ENCODE measurements at places on chromosomes 13 and 19.

DNA sequence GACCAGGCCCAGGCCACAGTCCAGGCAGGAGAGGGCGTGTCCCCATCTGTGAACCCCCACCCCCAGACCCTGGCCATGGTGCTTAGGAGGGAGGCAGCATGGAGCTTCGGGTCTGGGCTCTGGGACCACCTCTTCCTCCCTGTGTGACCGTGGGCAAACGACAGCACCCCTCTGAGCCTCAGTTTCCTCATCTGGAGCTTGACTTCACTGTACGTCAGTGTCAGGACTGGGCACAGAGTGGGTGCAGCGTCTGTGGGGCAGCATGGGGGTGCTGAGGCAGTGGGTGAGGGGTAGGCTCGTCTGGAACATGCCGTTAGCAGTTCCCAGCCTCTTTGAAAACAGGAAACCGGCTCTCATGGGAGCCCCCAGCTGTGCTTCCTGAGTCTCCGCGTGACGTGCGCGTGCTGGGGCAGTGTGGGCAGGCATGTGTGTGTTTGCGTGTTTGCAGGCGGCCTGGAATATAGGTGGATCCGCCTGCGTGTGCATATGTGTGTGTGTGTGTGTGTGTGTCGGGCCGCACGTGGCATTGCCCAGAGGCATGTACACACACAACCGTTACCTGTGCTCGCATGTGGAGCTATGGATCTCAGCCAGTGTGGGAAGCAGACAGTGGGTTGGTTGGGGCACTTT lies 15.8 kb downstream of the ARRDC2 start:
- peak; percentile 55 for DNase-seq

- DNase-seq: no peak
Measured at GRCh38 chr19:42098781-42099180, 22.8 kb downstream of the ZNF574 start.

GRCh38 chr19:11657307-11657706 lies 60.0 kb downstream of the ZNF627 start:
- no peak for DNase-seq

GRCh38 chr19:33280351-33280921 lies 21.9 kb downstream of the CEBPA start:
- DNase-seq: no peak

DNA sequence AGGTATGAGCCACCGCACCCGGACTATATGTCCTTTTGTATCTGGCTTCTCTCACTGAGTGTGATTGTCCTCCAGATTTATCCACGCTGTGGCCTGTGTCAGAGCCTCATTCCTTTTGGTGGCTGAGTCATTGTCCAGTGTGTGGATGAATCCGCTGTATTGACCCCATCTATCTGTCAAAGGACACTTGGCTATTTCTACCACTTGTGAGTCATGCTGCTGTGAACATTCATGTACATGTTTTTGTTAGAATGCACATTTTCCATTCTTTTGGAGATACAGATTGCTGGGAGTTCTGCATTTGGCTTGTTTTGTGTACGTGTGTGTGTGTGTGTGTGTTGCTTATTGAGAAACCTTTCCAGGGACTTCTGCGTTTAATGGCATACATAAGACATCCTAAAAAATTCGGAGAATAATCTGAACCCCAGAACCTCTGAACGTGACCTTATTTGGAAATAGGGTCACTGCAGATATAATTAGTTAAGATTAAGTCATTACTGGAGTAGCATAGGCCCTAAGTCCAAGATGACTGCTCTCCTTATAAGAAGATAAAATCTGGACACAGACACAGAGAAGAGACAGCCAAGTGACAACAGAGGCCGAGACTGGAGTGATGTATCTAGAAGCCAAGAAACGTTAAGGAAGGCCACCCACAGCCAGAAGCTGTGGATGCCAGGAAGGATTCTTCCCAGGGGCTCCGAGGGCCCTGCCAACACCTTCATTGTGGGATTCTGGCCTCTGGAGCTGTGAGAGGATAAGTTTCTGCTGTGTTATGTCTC lies 4.9 kb upstream of the GIPC3 start:
- DNase-seq: no peak

- no peak for DNase-seq
Measured at GRCh38 chr19:37738371-37738770, 18.8 kb upstream of the ZNF607 start.

DNA sequence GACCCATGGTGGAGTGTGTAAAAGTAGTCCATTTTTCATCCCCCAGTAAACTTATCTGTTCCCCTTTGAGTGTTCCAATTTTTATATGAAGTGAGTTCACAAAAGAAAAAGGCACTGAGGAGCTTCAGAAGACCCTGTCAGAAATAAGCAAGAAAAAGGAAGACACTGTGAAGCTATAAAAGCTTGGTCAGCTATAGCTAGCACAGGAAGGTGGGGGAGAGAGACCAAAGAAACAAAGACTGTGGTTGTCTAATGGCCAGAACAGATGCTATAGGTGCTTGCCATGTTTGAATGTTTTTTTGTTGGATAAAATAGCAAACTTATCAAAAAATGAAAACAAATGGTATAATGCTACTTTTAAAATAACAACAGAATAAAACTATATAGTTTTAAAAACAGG lies 46.5 kb downstream of the RCBTB2 start:
- DNase-seq: no peak

- no peak for DNase-seq
Measured at GRCh38 chr13:64007339-64007738, 2591.7 kb upstream of the PCDH20 start.

DNA sequence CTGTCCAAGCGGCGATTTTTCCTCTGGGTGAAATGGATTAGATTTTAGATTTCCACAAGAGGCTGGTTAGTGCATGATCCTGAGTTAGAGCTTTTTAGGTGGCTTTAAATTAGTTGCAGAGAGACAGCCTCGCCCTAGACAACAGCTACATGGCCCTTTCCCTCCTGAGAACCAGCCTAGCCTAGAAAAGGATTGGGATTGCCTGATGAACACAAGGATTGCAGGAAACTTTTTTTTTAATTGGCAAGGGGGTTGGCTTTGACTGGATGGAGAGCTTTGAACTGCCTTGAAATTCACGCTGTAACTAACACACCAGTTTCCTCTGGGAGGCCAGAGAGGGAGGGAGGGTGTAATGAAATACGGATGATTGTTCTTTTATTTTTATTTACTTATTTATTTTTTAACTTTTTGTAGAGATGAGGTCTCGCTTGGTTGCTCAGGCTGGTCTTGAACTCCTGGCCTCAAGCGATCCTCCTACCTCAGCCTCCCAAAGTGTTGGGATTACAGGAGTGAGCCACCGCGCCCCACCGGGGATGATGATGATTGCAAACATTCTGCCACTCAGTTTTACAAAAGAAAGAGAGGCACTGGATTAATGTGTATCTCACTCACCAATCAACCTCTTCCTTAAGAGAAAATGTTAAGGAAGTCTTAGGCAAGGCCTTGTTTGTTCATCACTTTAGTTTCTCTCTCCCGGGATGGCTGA lies 1.9 kb downstream of the LDLR start:
- DNase-seq: no peak

DNA sequence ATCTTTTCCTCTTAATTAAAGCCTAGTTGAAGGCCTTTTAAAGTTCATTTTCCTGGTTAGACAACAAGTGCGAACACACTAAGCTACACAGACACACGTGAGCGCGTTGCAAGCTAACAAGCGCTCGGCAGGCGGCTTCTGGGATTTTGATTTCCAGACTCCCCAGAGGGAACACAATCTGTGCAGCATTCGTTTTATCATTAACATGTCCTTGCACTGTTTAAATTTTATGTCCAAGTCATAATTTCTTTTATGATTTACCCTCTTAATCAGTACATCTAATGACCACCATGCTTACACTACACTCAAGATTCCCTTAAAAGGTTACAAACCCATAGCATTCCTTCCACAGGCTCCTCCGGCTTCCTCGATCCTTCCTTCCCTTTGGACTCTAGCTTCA lies 16.8 kb downstream of the COL4A1 start:
- no peak for DNase-seq

DNA sequence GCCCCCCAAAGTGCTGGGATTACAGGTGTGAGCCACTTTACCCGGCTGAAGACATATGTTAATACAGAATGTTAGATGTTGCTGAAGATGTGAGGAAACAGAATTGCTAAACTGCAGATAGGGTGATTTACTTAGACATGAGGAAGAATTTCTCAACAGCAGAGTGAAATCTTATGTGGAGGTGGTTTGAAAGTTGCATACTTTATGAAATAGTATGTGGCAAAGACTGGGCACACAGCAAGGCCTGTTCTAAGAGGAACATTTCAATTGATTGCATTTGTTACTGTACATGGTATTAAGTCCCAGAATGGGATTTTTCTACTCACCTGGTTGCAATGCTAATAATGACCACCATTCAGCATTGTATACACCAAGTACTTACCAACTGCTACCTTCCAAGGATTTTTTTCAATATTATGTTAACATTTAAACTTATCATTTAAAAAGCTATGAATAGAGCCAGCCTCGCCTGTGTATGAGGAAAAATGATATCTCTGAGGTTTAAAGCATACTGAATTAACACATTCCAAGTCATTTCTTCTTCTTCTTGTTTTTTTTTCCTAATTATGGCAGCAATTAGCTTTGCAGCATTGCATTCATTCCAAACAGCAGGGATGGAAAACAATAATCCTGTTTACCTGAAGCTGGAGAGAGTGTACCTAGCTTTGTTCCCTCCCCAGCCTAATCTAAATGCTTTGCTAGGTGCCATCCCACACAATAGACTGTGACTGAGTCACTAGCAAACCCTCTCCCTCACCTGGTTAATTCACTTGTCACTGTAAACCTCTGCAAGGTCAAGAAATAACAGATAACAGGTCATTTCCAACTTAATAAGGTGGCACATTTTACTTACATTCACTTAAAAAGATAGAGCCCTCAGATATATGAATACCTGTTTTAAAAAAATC lies 19.4 kb upstream of the KLF5 start:
- DNase-seq: no peak

DNA sequence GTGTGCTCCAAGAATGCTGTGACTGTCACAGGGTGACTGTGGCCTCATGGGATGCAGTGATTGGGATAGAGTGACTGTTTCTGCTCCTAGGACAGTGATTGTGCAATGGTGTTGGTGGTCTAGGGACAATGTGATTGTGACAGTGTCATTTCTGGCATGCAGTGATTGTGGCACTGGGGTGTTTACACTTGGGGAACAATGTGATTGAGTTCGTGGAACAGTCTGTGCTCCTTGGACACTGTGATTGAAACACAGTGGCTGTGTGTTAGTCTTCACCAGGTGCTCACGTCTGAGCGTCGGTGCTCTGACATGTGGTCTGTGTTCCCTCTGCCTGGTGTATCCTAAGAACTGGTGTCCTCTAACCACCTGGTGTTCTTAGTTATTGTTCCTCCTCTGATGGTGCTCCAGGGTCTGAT lies 1.7 kb downstream of the PDE4A start:
- DNase-seq: no peak

DNA sequence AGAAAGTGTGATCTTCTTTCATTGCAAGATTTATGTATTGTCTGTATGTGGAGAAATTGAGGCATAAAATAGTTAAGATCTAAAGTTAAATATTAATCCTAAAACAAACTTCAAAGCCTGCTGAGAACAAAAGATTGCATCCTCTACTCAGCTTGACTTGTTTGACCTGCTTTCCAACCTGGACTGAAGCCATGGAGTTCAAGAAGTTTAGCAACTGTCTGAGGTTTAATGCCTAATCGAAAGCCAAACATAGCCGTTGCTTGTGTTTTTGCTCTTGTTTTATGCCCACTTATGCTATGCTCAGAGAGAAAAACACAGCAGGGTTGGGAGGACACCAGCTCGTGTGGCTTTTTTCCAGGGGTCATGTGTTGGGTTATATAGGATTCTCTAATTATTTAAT lies 135.6 kb downstream of the NUFIP1 start:
- DNase-seq: no peak

- DNase-seq: no peak
Measured at GRCh38 chr13:75801388-75801945, 165.3 kb downstream of the LMO7 start.

Measured in activated CD4-positive, alpha-beta T cell treated with anti-CD3 and anti-CD28 coated beads for 4 hours (primary cell).